ENCODE measurements at places on chromosomes 5 and 9.

DNA sequence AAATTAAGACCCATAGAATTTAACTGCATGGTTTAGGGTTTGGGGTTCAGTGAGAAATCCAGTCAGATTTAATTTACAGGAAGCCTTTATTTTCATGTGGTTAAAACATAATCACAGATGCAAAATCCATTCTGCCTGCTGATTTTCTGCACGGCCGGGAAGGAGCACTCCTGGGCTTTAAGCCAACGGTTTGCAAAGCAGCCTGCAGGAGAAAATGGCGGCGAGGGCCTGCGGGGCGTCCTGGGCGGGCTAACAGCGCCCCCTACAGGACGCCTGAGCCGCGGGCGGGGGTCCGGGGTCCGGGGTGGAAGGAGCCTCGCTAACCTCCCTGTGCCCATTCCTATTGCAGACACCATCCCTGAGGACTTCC lies 47.6 kb downstream of the THBS4 start:
- peak; percentile 78 for DNase-seq

GRCh38 chr5:57751710-57752109 lies 269.1 kb upstream of the ACTBL2 start:
- no peak for DNase-seq

DNA sequence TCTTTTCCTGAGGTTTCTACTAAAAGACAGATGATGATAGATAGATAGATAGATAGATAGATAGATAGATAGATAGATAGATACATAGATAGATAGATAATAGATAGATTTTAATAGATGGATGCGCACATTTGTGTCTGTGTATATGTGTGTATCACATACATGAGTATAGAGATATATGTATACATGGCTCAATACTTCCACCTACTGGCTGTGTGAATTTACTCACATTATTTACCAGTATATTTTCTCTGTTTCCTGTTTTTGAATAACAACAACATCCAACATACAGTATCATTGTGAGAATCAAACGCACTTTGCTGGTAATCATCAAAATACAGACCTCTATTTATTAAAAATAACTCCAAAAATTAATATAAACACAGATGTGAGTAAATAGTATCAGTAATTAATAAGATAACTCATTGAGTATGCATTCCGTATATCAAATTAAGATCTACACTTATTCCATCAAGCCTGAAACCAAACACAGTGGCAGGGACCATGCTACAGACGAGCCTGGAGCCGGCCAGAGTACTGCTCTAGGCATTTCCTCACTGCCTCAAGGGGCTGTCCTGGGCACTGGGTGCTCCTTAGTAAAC lies 338.0 kb downstream of the SEMA5A start:
- DNase-seq = peak; percentile 75

- DNase-seq = no peak
These were observed 16.9 kb downstream of the SH2D3C start for GRCh38 chr9:127761491-127761956.

GRCh38 chr9:108300306-108301287 lies 555.2 kb downstream of the ACTL7B start:
- DNase-seq = no peak

- DNase-seq = no peak
These were observed 4.8 kb upstream of the CCIN start for GRCh38 chr9:36164372-36164771.

Data from hippocampal formation (tissue), 2 donors.